ENCODE measurements at places on chromosomes 11 and 22. TPM values are rescaled to one million over a fixed set of nuclear protein-coding genes. Genes with fewer than 3 reads are reported as not detected.

DNA sequence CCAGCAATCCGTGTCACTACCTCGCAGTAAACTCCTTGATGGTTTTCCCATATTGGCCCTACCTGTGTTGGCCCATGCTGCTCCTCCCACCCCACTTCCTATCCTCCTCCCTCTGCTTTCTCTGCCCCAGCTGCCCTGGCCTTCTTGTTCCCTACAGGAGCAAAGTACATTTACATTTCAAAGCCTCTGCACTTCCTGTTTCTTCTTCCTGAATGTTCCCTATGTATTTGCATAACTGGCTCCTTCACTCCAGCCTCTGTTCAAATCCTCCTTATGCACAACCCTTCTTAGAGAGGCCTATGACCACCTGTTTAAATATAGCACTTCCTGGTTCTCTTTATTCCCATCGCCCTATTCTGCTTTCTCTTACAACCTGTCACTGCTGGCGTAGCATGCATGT, 62.2 kb downstream of the PARVA start:
- DNase-seq, result peak; percentile 35

Gene PTPRCAP
- 60.7 TPM for total RNA-seq

DNA sequence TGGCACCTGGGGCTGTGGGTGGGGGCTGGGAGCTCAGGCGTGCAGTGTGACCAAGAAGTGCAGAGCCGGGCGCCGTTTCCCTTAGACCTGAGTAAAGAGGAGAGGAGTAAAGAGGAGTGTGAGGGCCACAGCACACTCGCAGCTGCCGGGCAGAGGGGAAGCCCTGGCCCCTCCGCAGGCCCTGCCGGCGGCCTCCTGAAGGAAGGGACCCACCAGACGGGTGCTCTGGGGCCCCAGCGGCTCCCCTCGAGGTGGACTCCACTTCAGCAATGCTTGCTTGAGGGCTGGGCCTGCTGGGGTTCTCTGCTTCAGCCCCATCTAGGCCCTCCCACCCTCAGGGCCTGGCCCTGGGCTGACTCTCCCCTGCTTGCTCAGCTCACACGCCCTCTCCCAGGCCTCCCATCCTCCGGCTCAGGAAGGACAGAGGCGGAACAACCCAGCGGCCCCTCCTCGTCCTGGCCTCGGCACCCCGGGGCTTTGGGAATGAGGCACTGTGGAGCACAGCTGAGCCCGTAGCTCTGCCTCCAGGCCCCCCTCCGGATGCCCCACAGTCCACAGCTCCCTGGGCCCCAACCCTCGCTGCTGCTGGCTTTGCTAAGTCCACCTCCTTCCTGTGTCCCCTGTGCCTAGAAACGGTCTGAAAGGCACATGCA, 1198.7 kb downstream of the BRD1 start:
- no peak for DNase-seq

DNA sequence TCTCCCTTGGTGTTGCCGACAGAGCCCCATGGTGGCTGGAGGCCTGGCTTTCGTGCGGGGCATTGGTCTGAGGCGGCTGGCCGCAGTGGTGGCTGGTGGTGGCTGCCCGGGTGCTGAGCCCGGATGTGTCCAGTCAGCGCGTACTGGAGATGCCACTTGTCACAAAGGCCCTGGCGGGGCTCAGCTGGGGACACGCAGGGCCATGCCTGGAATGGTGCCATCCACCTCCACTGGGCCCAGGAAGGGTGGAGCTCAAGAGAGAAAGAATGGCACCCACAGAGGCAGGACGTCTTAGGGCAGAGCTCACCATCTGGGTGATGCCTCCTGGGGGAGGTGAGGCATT, 92.5 kb downstream of the CEP164 start:
- DNase-seq, result no peak

Gene LRRC56
- total RNA-seq, result 8.4 TPM

GRCh38 chr11:16468735-16469453, 112.5 kb upstream of the SOX6 start:
- DNase-seq, result no peak

- no peak for DNase-seq
Observed at GRCh38 chr11:110654456-110654855, 57.8 kb downstream of the ARHGAP20 start.

DNA sequence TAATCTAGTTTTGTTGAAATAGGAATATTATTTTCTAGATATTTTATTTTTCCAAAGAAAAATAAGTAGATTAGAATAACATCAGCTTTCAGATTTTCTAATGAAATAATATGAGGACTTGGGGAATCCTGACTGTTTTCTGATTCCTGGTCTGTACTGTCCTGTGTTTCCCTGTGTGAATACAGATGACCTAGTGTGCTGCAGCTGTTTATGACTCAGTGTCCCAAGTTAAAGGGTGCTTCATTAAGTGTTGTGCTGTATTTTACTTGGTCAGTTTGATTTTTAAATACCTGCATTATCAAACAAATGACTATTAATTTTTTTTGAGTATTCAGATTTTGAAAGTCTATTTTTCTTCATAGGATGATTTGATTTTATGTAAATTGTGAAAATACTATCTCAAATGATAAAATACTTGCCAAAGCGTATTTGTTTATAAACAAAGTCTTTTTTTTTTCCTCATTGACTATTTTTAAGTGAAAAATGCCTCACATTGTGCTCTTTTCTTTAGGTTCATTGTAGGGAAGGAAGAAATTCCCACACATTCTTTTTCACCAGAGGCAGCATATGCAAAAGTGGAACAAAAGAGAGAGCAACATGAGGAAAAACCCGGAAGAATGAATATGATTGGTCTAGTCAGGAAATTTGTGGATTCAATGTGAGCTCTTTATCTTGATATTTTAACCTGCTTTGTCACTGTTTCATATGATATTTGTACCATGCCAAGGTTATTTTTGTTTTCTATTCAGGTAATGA, 264.2 kb downstream of the TMEM135 start:
- DNase-seq, result no peak

Gene OR51I1
- total RNA-seq, result not detected

Gene APOBEC3B
- 15.3 TPM for total RNA-seq

GRCh38 chr11:97123237-97123636, 733.4 kb downstream of the JRKL start:
- DNase-seq, result no peak

GRCh38 chr22:48576333-48577013, 1251.2 kb downstream of the BRD1 start:
- DNase-seq, result no peak

Gene USP2
- total RNA-seq, result 9.8 TPM

DNA sequence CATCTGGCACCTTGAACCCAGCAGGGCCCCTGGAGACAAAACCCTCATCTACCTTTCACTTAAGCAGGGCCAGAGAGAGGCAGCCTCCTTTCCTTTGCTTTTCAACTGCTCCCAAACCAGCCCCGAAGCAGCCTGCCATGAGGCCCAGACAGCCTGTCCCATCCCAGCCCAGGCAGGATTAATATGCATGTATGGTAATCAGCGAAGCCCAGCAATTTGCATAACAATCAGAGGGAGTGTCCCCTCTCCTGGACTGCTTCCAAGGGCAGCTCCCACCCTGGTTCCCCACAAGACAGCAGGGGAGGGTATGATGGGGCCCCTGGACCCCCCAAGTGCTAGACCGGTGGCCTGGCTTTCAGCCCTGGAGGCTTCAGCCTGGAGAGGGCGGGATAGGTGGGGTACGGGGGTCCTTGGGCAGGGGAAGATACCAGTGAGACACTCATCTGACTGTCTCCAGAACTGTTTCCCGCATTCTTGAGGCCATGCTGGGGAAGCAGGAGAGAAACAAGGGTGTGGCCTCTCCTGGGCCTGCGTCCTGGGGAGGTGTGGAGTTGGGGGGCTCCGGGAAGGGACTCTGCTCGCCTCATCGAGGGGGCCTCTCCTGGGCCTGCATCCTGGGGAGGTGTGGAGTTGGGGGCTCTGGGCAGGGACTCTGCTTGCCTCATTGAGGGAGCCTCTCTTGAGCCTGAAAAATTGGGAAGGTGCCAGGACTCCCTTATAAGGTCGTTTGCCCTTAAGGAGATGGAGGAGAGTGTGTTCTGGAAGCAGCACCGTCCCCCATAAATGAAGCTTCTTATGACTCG, 93.2 kb upstream of the PRR5 start:
- DNase-seq, result no peak

Gene NTM
- 0.40 TPM for total RNA-seq

GRCh38 chr22:32882774-32883530, 81.4 kb downstream of the TIMP3 start:
- no peak for DNase-seq

Gene DGAT2
- 3.3 TPM for total RNA-seq

- no peak for DNase-seq
Observed at GRCh38 chr11:73397468-73398131, 21.4 kb downstream of the RELT start.

Gene GLYAT
- not detected for total RNA-seq

Data from transverse colon (tissue), 4 donors.